ENCODE measurements at places on chromosomes 3 and 15.

GRCh38 chr15:70815604-70816003 lies 38.4 kb downstream of the LARP6 start:
- DNase-seq: no peak

- no peak for DNase-seq
Measured at GRCh38 chr3:108780235-108780634, 23.0 kb upstream of the RETNLB start.

DNA sequence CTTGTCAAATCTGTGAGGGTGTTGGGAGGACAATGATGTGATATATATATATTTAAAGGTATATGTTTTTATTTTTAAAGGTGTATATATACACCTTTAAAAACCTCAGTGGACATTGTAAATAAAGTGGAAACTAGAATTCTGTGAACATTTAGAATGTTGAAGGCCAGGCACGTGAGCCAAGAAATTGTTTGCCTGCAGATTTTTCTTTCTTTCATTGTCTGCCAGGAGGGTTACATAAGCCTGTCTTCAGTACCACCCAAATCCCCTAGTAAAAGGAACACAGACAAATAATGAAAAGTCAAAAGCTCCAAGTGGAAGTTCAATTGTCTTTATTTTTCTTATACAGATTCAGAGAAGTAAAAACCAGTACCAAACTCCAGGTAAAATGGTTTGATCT lies 42.4 kb downstream of the TM4SF4 start:
- DNase-seq: no peak

DNA sequence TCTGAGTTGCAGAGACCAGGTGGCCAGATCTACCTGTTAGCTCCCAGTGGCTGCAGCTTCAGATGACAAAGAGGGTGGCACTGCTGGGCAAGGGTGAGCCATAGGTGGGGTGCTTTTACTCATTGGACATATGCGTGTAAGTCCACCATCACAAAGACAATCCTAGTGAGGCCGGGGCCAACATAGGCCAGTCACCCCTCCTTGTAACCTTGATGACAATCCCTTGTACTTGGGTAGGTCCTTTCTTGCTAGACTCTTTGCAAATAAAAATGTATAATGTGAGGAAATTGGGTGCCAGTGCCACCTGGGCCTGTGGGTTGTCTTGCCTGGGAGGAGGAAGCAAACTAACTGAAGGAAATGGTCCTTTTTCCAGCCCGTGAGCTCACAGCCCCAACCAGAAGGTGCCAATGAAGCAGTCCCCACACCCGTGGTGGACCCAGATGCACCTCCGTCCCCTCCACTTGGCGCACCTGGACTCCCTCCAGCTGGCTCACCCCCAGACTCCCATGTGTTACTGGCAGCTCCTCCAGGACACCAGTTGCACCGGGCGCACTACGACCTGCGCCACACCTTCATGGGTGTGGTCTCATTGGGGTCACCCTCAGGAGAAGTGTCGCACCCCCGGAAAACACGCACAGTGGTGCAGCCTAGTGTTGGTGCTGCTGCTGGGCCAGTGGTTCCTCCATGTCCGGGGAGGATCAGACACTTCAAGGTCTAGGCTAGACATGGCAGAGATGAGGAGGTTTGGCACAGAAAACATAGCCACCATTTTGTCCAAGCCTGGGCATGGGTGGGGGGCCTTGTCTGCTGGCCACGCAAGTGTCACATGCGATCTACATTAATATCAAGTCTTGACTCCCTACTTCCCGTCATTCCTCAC lies 7.6 kb downstream of the AHSG start:
- DNase-seq: no peak

DNA sequence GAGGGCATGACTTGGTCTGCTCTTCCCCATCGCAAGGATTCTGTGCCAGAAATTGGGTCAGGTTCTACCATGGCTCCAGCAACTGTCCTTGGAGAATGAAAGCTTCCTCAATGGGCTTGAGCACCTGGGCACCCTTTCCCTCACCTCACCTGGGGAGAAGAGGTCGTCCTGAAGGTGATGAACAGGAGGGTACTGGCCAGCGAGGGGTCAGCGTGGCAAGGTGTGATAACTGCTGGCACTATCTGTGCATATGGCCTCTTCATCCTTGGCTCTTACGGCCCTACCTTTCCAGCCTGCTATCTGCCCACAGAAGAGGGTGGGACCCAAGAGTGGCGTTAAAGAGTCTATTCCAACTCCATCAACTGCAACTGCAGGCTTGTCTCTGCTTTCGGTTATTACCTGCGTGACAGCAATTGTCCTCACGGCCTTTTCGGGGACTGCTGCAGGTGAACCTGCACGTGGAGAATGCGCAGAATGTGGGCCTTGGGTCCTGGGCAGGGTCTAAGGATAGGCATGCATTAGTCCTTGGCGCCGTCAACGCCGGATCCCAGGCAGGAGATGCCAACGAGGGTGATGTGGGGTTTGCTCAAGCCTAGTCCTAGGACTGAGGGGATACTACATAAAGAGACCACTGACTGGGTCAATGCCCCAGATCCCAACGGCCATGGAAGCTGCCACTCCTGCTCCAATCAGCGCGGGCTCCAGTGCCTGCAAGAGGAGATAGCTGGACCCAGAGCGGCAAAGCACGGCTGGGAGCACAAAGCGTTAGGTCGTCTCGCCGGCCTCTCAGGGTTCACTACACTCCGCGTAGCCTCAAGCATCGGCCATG lies 625 bp upstream of the RBM15B start:
- no peak for DNase-seq

- no peak for DNase-seq
Measured at GRCh38 chr15:96336596-96337364, 6.3 kb downstream of the NR2F2 start.

DNA sequence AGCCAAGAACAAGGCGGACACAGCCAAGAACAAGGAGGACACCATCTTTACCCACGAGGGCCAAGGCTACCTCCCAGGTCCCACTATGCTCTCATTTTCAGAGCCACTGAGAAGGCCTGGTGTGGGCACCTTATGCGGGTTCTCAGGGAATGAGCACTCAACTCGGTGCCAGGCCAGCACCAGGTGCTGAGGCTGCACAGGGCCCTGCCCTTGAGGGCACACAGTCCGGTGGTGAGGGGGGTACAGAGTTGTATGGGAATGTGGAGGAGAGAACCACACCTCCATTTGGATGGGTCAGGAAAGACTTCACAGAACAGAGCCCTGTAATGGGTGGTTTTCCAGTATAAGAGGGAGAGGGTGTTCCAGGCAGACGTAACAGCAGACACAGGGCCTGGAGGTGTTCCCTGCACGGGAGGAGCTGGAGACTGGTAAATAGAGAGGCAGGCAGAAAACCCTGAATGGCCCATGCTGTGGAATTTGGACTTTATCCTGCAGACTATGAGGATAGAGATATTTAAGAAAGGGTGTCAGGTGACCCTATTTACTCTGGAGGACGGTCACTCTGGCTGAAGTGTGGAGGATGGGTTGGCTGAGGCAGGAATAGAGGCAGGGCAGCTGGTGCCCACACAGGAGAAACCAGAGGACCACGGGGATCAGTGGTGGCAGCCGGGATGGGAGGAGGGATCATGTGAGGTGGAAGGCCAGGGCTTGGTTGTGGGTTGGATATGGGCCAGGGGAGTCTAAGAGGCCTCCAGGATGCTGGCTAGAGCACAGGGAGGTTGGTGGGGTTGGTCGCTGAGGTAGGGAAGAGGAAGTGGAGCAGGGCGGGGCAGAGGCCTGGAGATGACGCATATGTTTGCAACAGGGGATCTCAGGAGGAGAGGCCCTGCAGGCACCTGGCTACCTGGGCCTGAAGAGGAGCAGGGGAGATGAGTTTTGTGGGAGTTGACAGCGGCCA lies 34.6 kb downstream of the CRABP1 start:
- no peak for DNase-seq

DNA sequence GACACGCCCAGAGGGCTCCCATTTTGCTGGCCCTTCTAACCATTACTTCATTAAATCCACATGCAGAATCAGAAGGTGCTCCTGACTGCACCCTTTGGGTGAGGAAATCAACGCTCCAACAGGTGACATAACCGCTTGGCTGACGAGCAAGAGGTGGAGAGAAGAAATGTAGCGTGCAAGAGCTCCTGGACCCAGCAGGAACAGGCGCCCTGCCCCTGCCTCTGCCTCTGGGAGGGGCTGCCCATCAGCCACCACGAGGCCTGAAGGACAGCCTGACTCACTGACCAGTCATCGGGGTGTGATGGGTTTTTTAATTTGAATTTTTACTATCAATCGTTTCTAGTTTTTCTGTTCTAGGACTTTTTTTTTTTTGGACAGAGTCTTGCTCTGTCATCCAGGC lies 218.2 kb downstream of the ADAMTS17 start:
- DNase-seq: no peak

DNA sequence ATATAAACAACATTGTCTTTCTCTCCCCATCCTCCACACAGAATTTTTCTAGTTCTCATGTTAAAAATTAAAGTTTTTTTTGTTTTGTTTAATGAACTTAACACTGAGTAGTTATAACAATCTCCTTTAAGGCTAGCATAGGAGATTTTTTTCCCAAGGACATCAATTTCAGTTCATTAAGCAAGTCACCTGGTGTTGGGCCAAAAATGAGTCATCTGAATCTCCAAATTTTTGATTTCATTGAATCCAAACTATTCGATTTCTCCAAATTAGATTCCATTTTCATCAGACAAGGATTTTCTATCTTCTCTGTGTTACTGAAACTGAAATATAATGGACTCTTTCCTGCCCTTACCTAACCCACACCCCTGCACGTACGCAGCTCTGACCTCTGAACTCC lies 631.4 kb upstream of the MDFIC2 start:
- no peak for DNase-seq

GRCh38 chr3:32816439-32817256 lies 1.1 kb upstream of the TRIM71 start:
- no peak for DNase-seq

DNA sequence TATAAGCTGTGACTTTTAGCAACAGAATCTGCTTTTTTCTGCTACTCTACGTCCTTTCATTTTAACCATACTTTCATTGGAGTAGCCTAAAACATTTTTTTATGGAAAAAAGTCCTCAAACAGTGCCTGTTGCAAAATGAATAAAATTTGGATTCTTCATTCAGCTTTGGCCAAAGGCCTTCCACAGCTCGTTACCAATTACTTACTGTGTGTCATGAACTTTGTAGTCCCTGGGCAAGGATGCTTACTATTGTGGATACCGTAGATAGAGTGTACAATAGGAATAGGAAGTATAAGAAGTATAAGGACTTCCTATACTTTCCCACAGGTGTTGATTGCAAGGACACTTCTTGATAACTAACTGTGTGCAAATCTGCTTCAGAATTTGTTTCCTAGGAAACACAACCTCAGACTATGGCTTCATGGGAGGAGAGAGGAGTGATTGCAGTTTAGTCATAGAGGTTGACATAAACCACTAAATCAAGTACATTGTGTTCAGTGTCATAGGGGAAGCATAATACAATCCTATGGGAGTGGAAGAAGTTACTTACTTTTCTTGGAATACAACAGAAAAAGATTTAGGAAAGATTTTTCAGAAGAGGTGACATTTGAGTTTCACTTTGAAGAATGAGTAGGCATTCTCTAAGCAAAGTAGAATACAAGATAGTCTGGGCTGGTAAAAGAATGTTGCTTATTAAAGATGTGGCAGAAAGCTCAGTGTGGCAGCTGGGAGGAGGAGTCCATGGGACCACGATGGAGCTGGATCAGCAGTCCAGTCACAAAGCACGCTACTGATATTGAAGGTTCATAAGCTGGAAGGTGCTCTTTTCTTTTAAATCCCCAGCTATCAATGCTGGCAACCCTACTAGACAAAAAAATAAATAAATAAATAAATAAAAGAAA lies 309.7 kb upstream of the TPRG1 start:
- no peak for DNase-seq

- DNase-seq: no peak
Measured at GRCh38 chr15:101086394-101087171, 165.3 kb downstream of the CHSY1 start.

GRCh38 chr15:57921371-57921770 lies 144.1 kb downstream of the ALDH1A2 start:
- no peak for DNase-seq

DNA sequence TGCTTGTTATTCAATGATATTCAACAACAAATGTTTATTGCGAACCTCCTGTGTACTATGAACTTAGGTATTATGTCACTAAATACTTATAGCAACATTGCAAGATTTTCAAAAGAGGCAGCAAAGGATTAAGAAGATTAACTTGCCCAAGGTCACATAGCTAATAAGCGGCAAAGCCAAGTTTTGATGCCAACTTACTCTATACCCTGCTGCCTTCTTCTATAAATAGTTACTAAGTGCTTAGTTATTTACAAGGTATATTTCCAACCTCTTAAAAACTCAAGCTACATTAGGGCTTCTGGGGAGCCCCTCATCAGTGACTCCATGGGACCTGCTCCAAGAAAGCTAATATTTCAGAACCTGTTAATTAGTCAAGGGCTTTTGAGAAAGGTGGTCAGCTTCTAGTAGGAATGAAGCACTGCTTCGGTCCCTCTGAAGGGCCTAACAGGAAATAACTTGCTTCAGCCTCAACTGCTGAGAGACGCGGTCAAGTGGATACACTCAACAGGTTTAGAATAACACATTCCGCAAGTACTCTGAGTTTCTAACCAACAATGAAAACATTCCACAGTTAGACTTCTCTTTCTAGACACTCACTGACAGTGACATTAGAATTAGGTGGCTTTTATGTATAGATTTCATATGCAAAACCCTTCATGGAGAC lies 125.5 kb downstream of the DGKG start:
- no peak for DNase-seq

DNA sequence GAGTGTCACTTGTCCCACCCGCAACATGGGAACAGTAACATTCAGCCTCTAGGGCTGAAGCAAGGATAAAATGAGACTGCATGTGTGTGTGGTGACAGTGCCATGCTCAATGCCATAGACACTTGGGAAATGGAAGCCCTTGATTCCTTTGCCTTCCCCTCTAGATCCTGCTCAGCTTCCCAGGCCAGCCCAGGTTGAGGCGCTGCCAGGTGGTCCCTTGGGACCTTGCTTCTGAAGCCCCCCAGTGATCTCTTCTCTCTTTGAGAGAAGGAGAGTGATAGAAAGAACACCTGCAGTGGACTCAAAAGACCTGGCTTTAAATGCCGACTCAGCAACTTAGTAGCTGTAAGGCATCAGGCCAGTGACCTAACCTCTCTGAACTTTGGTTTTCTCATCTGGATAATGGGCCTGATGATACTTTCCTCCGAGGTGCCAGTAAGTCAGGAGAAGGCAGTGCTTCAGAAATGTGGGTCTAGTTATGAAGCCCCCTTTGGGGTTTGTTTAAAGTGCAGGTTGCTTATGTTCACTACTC lies 144.5 kb downstream of the RPLP1 start:
- DNase-seq: no peak

DNA sequence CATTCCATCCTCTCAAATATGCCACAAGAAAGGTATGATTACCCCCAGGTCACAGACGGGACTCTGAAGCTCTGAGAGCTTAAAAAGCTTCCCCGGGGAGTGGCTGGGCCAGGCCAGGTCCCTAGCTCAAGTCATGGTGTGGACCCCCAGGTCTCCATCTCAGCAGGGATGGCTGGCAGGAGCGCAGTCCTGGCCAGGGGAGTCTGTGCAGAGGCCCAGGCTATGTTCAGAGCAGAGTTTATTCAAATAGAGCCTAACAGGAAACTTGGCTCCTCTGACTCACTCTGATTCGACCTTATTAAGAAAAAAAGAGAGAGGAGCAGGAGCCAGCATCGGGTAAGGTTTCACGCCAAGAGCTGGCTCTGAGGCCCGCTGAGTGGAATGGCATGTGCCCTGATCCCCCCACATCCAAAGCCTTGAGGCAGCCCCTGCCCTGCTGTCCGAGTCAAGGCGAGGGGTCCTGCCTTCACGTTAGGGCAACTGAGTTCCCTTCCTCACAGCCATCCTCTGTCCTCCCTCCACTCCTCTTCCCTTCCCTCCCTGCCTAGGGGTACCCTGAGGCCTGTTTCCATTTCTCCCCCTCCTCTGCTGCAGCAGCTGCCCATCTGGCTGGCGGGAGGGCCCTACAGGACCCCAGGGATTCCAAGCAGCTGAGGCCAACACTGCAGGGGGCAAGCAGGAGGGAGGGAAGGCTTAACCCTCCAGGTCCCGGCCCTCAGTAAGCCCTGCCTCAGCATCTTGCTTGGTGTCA lies 1.9 kb upstream of the LOXL1 start:
- DNase-seq: no peak
